ENCODE measurements at places on chromosomes 3 and 15.

DNA sequence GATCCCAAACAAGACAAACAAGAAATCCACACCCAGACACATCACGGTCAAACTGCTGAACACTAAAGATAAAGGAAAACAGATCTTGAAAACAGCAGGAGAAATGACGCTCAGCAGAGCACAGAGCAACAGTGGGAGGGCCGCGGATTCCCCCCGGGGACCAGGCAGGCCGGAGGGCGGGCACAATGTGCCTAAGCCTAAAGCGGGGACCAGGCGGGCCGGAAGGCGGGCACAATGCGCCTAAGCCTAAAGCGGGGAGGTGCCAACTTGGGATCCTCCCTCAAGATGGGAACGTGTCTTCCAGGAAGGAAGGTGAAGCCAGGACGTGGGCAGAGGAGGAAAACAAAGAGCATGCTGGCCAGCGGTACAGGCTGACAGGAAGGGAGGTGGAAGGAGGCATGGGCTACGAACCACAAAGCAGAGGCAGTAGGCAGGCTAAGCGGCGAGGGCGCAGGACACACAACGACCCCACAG is 31.1 kb downstream of the CYFIP1 start:
- DNase-seq: no peak

GRCh38 chr3:112675943-112676535 is 35.1 kb upstream of the CCDC80 start:
- DNase-seq: no peak

GRCh38 chr15:52505151-52505550 is 23.5 kb downstream of the MYO5A start:
- no peak for DNase-seq

DNA sequence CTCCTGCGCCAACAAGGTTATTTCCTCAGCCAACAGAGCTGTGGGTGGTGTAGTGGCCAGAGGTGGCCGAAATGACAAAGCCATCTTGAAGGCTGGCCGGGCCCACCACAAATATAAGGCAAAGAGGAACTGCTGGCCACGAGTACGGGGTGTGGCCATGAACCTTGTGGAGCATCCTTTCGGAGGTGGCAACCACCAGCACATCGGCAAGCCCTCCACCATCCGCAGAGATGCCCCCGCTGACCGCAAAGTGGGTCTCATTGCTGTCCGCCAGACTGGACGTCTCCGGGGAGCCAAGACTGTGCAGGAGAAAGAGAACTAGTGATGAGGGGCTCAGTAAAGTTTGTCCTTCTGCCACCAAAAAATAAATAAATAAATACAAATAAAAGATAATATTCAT is 481.4 kb upstream of the NAALADL2 start:
- no peak for DNase-seq
